ENCODE measurements at places on chromosomes 2 and 18.

- DNase-seq = no peak
Measured at GRCh38 chr2:64470071-64470470, 16.1 kb downstream of the LGALSL start.

GRCh38 chr2:218259099-218259961, 1.5 kb upstream of the GPBAR1 start:
- DNase-seq = no peak

- DNase-seq = no peak
Measured at GRCh38 chr2:58794103-58794502, 553.0 kb upstream of the FANCL start.

DNA sequence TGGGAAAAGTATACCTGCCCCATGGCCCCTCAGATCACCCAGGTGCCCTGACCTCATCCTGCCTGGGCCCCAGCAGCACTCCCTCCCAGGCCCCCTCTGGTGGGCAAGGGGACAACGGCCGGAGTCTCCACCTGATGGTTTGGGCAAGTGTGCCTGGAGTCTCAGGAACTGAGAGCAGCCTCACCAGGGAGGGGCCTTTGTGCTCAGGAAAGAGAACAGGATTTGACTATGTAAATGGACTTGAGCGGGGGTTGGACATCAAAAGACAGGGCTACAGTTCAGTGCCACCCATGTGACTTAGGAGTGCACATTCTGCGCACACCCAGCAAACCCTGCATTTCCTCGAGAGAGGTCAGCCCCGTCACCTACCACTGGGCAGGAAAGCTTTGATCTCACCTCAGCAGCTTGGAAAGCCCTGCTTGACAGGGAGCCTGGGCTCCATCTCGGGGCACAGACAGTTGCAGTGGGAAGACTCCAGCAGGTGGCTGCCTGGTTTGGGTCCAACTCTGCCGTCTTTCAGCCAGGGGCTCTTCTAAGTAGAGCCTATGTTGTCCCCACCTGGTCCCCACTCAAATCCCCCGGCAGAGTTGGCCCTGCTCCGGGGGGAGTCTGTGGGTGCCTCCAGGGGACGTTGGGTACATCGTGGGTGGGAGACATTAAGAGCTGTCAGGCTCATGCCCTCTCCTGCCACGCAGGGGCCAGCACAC, 3.3 kb downstream of the INPP5D start:
- DNase-seq = no peak

GRCh38 chr2:168916331-168916675, 15.2 kb downstream of the G6PC2 start:
- DNase-seq = no peak

DNA sequence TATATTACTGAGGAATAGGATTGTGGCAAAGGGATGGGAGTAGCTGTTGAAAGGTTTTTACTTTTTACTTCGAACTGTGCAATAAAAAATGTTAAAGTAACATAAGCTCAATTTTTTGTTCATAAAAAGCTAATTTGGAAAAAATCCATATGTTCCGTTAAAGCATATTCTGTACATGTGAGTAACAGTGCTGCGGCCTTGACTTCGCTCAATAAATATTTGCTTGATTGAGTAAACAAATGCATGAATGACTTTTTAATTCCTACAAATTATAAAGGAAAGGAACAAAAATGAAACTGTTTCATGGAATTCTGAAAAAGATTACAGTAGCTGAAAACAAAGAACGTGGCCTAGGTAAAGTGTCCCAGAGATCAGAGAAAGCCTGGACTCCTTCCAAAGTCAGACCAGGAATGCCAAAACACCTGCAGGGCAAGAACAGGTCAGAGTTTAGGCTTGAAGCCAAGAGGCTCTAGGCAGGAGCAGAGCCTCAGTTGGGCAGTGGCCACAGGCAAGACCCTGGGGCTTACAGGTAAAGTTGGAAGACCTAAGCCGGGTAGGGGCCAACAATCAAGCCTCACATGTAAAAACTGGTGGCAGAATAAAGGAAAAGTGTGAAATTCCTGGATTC, 44.3 kb upstream of the FIGN start:
- DNase-seq = no peak

- DNase-seq = peak; percentile 42
Measured at GRCh38 chr2:26299471-26300101, 46.4 kb upstream of the SELENOI start.

DNA sequence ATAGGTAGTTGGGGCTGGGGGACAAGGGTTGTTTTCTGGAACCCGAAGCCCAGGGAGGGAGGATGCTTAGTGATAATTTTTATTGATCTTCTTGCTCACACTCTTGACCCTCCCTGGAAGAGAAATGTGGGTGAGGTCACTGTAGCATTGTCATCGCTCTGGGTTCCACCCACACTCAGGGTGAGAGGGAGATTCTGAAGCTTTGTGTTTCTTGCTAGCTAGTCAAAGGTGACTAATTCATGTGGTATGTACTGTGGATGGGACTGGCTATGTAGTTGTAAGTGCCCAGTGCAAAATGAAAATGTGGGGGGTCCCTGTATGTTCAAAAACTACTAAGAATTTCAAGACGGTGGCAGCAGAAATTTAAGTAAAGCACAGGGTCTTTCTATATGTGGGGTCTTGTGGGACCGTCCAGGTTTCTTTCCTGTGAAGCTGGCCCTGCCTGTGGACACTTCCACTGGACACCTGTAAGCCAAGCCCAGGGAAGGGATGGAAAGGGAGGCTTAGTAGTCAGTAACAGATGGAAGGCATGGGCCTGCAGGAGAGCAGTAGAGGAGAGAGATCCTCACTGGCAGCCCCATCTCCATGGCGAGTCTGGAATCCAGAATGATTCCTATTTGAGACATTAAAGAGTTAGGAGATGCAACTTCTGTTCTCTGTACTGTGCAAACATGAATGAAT, 35.0 kb downstream of the TSN start:
- no peak for DNase-seq

DNA sequence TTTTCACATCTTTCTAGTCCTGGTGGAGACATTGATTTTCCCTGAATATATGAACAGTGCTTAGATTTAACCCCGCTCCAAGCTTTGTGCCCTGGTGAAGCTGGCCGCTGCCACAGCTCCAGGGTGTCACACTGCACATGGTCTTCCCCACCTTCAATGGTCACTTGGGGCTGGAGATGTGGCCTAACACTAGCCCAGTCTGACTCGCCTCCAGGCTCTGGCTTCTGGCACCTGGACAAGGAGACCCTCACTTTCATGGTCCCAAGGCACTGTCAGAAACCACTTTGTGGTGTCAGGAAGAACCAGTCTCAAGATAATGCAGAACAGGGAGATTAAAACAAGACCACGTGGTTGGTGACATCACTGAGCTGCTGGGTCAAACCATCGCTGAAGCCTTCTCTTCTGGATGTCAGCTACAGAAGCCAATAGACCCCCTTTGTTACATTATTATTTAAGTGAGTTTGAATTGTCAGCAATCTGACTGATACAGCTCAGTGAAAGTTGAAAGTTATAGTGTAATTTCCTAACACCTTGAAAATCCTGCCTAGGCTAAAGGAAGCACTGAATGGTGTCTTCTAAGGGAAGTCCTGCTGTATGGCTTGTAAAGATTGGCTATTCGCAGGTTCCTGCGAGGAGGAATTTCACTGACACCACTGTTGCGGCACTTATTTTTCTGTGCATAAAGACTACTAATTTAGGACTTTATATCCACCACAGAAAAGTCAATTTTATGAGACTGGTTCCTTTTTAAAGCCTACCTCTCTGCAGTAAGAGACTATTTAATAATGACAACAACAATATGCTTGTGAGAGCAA, 55.0 kb upstream of the CTDP1 start:
- DNase-seq = no peak

- DNase-seq = no peak
Measured at GRCh38 chr2:176175709-176176607, 12.5 kb upstream of the HOXD1 start.

GRCh38 chr2:5664278-5664681, 27.9 kb upstream of the SOX11 start:
- DNase-seq = no peak

DNA sequence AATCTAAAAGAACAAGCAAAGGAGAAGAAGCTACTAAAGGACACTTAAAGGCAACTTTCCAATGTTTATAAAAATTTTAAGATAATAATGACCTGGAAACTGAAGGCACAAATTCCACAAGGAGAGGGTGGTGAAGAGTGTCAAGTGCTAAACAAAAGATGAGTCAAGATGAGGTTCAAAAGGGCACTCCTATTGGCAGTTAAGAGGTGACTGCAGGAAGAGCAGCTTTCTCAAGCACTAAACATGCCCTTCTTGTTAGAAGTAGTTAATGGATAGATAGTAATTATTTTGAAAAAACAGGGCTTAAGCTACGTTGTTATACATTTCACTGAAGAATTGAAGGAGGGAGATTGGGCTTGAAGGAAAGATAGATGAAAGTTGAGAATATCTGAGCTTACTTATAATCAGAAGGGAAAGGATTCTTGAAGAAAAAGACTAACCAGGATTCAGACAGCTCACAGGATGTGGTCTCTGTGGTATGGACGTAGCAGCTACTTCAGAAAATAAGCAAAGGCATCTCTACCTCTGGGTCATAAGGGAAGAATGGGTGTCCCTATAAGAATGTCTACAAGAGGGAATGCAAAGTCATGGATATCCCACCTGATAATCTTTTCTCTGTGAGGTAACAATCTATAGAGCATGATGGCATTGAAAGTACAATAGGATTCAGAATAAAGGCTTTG, 454.7 kb upstream of the SLC39A10 start:
- DNase-seq = peak; percentile 62

GRCh38 chr2:150900913-150901312, 360.8 kb downstream of the RBM43 start:
- DNase-seq = no peak

DNA sequence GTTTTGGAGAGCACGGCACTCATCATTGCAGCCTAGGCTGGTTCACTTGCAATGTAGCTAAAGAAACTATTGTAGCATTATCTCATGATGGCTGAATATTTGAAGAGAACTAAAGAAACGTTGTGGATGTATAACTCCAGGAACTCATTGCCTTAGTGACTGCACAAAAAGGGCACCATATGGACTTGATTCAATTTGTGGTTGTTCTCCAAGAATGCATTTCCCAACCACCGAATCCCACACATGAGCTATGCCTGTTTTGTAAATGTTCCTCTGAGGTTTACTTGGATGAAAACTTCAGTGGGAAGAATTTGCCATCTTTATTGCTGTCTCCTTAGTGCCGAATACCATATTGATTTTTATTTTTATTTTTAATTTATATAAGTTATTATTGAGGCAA, 43.5 kb downstream of the DOK6 start:
- DNase-seq = no peak

DNA sequence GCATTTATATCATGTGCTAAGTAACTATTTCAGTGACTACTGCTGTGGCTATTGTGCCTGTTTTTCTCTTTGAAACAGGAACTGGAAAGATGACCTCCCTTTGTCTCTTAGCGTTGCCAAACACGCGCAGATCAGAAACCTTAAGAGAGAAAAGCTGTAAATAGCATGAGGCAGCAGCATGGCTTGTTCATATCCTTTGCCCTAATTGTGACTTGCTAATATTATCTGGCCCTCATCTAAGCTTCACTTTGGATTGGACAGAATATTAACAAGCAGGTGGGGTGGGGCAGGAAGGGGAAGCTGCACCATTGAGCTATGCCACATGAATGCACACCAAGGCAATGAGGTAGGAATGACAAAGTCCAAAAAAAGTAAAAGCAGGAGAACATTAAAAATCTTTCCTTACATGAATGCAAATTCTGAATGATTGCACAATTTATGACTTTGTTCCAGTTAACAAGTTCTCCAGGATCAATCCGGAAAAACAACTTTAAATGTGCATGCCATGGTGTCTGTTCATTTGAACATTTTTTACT, 128.4 kb downstream of the IRS1 start:
- DNase-seq = no peak

Measured in activated CD8-positive, alpha-beta T cell treated with anti-CD3 and anti-CD28 coated beads, Interleukin-2, amount 10 ng/mL, durations not matched to agents 7 days and 5 days (primary cell).